ENCODE measurements at places on chromosomes 4 and X.

DNA sequence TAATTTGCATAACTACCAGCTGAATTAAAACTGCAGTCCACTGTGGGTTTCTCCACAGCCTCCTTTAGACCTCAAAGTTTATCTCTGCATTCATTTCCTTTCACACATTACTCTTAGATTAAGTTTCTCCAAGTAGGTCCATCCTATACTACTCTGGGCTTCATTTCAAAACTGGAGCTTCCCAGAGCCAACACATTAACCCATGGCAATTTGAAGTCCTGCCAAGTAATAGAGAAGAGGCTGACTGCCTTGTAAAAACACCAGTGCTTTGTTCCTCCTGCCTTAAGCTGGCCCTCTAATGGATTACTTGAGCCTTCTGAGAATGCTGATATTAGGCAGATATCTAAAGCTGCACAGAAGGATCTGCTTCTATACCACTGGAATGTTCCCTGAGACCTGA, 997.2 kb upstream of the SLIT2 start:
- DNase-seq, result no peak

- peak; percentile 9 for DNase-seq
Measured at GRCh38 chr4:173171098-173171497, 2.5 kb downstream of the GALNT7 start.

- DNase-seq, result no peak
Measured at GRCh38 chrX:9071031-9071650, 37.2 kb upstream of the FAM9B start.

GRCh38 chr4:53908661-53909078, 155.7 kb downstream of the CHIC2 start:
- peak; percentile 64 for DNase-seq

- DNase-seq, result peak; percentile 9
Measured at GRCh38 chrX:46366381-46367207, 178.6 kb downstream of the ZNF674 start.

Data from NCI-H2029 (cell line).